ENCODE measurements at places on chromosomes 4 and X.

DNA sequence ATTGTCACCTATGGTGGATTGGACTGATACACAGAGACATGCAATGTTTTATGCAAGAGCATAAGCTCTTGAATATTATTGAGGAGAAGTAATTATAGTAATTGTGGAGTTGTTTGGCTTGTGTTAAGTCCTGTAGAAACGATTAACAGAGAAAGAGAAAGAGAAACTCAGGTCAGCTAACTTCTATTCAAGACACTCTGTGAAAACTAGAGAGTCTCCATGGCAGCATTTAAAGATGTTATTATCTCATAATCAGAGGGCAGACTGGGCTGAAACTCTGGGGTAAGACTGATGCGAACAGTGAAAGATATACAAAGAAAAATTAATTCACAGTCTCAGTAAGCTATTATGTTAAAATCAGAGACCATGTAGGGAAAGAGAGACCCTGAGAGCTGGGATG, 625.7 kb downstream of the FAT4 start:
- no peak for DNase-seq

DNA sequence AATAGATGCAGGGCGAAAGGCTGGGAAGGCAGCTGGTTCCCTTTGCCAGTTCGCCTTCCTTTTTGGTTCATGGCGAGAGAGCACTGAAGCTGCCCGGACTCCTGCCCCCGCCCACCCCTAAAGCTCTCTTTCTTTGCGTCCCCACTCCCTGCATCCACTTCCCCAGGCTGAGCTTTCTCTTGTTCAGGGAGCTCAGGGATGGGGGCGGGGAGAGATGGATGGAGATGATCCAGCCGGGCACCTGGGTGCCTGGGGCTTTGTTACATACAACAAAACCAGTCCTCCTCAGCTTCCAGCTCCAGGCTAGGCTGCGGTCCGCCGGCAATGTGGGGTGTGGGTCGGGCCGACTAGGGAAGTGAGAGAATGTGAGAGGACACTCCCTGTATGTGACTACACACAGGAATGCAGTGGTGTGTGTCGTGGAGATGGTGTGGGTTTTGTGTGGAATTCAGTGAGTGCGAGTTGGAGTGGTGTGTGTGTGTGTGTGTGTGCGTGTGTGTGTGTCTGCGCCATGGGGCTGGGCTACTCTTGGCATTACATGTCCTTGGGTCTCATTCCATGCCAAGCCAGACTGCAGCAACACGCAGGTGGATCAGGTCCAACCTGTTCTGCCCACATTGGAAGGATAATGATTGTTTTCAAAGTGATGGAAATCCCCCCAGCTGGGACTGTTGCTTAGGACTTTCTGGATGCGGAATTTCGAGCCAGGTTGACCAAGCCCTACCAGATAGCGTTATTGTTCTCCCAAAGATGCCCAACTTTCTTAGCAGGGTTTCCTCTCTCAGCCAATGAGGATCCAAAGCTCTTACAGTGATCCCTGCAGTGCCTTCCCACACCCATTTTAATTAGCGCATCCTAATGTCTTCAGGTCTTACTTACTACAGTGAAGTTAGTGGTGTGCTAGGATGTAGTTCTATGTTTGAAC, 149.4 kb upstream of the CHRDL1 start:
- DNase-seq, result no peak

- DNase-seq, result no peak
These were observed 55.5 kb downstream of the LEF1 start for GRCh38 chr4:108113229-108113628.

DNA sequence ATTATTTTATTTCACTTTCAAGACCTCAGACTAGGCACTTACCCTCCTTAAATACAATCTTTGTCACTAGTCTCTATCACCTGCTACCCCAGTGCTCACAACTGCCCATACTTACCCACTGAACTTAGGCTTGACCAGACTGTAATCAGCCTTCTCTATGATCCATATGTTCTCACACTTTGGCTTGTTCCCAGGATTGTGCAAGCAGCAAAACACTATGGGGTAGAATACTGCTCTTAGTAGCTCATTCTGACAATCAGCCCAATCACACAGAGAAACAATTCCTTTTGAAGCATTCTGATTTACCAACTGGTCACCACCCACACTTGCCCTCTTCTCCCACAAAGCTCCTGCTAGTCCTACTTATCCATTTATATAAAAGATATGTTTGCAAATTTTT, 878.3 kb downstream of the FSTL5 start:
- no peak for DNase-seq
